ENCODE measurements at places on chromosomes 2 and 18.
A peak's percentile ranks its signal among the peaks of the same experiment; 100 is the strongest.

DNA sequence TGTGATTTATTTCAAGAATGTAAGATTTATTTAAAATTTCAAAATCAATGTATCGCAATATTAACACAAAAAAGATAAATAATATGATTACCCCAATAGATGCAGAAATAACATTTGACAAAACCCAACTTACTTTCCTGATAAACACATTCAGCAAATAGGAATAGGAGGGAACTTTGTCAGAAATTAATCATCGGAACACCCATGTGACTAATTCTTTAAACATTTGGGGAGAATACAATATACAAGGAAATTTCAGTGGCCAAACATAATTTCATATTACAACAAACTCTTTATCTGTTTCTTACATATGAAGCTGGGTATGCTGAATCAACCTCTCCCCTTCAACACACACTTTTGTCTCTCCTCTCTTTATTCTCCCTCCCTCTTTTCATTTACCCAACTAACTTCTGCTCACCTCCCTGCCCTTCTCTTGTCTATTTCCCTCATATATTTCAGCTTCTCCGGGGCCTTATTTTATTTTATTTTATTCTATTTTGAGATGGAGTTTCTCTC, 309.6 kb upstream of the CNTNAP5 start:
- no peak for DNase-seq

GRCh38 chr2:99571021-99571420, 81.2 kb upstream of the REV1 start:
- DNase-seq, result no peak

DNA sequence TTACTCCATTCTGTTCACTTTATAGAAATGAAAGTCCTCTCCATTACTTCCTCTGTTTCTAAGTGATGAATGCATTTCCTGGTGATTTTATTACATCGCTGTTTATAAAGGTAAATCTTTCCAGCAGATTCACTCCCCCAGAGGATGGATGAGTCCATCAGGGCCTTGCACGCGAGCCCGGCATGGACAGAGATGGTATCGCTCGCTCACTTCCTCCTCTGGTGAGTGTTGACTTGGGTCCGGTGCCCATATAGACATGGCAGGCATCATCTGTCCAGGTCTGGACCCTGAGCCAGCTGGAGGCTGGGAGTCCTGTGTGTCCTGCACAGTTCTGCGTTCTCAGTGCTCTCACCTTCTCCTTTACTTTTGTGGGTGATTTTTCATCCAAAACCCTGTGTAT, 733.6 kb upstream of the SALL3 start:
- DNase-seq, result no peak

DNA sequence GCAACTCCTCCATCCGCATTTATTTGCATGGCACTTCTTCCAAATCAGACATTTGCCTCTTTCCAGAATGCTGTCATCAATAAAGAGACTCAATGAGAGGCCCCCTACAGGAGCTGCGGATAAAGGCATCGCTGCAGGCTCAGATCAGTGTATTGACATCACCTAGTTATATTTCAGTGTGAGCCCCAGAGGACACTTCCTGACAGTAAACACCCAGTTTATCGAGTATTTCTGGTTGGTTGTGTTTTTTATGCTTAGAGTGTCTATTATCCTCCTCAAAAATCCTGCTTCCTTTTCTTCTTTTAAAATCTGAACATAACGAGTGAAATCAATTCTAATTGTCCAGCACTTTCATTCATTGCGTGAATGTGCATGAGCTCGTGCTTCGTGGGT, 38.8 kb downstream of the NRP2 start:
- DNase-seq, result no peak

DNA sequence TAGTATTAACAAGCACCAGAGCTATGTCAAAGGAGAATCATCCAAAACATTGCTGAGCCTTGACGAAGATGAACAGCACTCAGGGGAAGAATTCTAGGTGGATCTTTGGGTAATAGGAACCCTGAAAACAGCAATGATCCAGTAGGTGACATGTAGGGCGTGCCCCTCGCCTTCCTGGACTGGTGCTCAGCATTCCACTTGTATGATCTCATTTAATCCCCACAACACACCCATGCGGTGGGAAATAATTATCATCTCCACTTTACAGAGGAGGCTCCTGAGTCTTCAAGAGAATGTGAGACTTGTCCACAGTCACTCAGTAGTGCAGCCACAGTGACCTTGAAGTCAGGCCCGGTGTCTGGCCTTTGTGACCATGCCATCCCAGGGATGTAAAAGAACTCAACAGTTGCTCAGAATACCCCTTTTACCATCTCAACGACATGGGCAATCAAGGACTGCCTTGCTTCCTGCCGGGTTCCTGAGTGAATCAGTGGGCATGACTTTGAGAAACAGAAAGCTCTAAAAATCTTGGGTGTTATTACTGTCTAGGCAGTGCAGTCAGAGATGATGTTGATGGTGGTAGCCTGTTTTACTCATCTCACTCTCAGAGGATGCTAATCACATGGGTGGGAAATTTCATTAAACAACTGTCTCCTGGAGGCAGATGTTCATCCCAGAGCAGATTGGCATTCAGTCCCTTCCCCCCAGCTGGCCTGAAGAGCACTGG, 161.6 kb downstream of the BCL11A start:
- no peak for DNase-seq

DNA sequence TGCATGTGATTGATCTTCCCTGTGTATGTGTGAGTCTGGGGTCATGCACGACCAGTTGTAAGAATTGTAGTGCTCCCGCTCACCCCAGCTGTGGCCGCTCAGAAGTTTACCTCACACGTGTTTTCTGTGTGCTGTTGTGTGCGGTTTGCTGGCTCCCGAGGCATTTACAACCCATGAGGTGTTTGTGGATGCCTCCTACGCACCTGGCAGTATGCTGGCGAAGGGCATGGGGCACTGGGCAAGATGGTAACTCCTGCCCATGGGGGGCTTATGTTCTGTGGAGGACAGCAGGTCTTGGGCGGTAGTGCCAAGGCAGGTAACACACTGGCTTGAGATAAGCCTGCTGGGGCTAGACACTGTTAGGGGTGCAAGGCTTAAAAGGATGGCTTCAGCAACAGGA, 102.6 kb upstream of the HS6ST1 start:
- no peak for DNase-seq

DNA sequence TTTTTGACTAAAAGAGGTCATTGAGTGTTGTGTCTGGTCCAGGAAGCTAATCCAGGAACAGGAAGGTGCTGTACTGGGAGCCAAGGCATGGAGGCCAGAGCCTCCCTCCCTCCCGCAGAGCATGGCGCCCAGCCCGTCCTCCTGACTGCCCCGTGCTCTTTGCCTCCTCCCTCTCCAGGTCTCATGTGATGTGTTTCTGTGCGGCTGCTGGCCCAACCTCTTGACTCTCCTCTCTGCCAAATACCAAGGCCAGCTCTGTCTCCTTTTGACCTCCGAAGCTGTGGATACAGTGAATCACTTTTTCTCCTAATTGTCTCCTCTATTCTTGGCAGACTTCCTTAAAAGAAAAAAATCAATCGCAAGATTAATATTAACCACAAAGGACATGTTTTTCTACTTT, 284.1 kb downstream of the PHLPP1 start:
- no peak for DNase-seq

DNA sequence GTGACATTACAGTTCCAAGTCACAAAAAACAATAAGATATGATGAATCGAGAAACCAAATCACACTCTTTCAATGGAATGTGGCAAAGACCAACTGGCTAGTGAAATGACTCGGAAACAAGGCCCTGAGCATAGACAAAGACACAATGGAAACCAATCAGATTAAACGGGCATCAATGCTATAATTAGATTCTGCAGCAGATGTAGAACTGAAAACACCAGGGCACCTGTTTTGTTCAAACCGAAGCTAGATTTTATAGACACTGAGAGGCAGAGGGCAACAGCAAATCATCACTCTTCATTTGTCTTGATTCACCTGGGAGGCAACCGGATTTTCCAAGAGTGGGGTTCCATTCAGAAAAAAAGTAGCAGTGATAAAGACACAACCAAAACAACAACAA, 92.8 kb upstream of the BARD1 start:
- DNase-seq, result no peak

DNA sequence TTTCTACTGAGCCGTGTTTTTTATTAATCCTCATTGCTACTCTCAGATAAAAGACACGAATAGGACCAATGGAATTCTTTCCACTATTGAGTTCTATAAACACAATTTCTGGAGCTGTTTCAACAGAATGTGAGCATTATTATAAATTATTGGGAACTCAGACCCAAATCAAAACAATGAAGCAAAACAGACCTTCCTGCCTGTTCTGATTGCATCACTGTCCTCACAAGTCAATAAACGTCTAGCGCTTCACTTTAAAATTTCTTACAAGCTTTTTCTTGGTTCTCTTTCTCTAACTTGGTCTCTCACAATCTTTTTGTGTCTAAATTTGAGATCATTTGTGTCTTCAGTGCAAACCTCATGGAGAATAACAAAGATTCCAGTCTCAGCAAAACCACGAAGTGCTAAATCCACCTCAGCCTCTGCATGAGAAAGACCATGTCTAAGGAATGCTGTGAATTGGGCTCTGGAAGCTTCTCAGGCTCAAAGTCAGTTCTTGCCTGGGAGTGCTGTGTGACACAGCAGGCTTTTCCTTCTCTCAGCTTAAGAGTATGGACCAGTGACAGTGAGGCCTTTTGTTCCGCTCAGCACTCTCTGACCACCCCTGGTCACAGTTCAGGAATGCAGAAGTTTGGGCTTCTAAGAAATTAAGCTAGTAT, 22.8 kb downstream of the ARHGAP28 start:
- DNase-seq, result no peak

DNA sequence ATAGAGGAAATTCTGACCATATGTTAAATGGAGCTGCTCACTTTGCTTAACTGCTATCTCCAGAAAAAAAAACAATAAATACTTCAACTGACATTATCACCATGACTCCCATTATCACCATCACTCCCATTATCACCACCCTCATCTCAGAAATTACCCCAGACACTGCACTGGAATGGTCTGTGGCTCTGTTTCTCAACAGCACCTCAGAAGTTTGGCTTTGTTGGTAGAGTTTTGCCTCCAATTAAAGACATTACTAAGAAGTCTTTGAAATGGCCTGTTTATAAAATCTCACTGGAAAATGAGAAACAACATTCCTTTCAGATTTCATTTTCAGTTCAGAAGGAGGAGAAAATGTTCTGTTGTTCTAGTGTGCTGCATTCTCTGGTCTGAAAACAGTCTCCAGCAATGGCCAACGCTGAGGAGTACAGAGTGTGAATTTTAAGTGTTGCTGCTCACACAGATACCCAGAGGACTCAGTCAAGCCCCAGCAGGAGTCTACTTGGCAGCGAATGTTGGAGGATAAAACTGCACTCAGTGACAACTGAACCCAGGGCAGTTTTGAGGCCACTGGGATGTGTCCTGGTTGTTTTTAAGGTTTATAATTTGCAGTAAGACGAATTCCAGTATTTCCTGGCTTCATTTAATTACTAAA, 364.5 kb upstream of the CDH2 start:
- DNase-seq, result no peak

DNA sequence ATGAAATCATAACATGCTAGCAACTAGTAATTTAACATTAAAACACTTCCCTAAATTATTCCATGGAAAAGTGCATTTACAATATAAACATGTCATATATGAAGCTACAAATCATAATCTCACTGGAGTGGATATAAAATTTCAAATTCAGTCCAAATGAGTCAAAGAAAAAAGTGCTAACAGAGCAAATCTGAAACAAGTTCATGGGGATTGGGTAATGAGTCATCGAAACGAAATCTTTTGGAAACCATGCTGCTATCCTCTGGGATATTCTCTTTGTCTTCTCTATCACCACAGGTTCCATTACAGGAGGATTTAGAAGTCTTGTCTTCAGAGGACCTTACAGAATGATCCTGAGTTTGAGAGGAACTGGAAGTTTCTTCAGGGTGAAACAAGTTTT, 34.1 kb downstream of the STK17B start:
- DNase-seq, result no peak

DNA sequence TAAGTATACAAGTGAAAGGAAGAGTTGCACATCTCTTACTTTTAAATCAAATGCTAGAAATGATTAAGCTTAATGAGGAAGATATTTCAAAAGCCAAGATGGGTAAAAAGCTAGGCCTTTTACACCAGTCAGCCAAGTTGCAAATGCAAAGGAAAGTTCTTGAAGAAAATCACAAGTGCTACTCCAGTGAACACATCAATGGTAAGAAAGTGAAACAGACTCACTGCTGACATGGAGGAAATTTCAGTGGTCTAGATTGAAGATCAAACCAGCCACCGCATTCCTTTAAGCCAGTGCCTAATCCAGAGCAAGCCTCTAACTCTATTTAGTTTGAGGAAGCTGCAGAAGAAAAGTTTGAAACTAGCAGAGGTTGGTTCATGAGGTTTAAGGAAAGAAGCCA, 79.1 kb downstream of the RBBP8 start:
- DNase-seq, result no peak

DNA sequence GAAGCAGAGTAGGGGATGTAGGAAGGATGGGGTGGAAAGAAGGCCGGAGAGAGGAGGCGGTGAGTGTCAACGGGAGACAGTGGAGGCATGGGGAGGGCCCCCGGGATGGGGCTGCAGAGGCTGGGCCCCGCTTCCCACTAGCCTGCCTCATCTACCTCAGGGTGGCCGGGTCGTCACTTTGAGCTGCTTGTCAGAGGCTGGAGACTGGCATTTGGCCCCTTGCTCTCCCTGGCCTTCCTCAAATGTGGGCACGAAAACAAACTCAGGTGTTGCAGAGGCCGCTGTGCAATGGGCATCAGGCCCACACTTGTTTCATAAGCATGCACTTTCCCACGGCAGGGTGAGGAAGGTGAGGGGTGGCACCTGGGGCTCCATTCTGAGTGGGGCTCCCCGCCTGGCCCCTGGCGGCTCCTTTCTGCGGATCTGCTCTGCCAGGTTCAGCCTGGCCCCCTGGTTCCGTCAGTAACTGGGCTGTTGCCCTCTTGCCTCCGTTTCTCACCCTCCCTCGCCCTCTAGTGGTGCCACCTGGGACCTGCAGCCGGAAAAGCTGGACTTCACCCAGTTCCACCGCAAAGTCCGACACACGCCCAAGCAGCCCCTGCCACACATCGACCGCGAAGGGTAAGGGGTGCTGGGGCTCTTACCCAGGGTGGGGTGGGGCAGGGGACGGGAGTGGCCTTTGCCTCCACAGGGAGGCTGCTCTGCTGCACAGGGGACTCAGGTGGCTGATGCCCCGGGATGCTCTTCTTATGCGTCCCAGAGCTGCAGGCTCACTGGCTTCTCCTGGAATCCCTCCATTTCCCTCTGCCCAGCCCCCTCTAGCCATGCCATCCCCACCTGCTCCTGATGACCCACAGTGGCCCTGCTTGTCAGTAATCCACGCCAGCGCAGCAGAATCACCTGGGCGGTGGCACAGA, 125.4 kb downstream of the CTIF start:
- no peak for DNase-seq

DNA sequence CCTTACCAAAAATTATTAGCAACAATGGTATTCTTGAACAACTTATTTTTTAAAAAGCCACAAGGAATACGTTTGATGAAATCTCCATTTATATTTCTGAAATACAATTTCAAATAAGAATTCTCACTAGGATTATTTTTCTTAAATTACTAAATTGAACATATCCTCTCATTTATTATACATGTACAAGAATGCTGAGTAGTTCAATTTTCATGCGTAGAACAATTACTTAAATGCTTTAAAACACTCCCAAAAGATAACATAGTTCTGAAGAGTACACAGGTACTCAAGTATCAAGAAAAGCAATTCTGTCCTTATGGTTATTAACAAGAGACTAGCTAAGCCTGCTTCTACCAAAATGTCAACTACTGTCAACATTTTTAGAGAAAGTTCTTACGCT, 268.1 kb downstream of the ZNF385B start:
- DNase-seq, result no peak

- peak; percentile 48 for DNase-seq
Observed at GRCh38 chr2:219441451-219442255, 7.0 kb downstream of the SPEG start.

All from stimulated activated CD8-positive, alpha-beta memory T cell treated with anti-CD3 and anti-CD28 coated beads, Interleukin-2, amount 100 ng/mL, for 1 hour (primary cell).